Choroid plexus epithelial cell (primary cell): ENCODE measurements at places on chromosomes 7 and 10.

GRCh38 chr10:63300801-63301200, 165.0 kb downstream of the JMJD1C start:
- no peak for DNase-seq

- no peak for DNase-seq
These were observed 212.0 kb upstream of the IGFBP3 start for GRCh38 chr7:46133072-46133471.

- DNase-seq: peak; percentile 43
These were observed 21.1 kb downstream of the KLLN start for GRCh38 chr10:87842220-87842641.

DNA sequence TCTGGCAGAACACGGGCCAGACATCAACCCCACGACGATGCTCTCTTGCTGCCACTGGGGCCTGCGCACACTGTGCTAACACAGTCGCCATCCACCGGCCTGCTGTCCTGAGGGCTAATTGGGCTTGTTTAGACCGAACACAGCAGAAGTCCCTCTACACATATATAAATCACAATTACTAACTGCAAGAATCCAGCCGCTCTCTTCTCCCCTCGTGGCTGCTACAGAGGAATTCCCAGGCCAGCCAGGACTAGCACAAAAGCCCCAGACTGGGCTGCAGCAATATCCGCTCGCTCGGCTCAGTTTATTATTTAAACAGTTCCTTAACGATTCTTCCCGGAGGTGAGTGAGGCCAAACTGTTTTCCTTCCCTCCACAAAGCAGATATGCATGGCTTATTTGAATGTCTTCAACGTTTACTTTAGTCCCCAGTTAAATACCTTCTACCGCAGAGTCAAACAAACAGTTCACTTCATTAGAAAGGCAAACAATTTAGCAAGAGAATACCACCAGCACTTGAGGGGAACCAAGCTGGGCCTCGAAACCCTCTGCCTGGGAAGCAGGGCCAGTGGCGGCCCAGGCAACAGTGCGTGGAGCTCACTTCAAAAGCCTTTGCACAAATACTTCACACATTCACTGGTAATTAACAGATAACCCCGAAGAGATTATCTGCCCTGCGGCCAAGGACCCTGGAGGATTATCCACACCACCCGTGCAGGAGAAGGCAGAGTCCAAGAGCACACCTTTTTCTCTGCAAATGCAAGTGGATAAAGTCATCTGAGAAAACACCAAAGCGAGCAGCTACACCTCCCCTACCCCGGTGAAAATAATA, 145.3 kb downstream of the GLI3 start:
- DNase-seq: peak; percentile 57

GRCh38 chr7:31261341-31261740, 79.2 kb downstream of the NEUROD6 start:
- no peak for DNase-seq

DNA sequence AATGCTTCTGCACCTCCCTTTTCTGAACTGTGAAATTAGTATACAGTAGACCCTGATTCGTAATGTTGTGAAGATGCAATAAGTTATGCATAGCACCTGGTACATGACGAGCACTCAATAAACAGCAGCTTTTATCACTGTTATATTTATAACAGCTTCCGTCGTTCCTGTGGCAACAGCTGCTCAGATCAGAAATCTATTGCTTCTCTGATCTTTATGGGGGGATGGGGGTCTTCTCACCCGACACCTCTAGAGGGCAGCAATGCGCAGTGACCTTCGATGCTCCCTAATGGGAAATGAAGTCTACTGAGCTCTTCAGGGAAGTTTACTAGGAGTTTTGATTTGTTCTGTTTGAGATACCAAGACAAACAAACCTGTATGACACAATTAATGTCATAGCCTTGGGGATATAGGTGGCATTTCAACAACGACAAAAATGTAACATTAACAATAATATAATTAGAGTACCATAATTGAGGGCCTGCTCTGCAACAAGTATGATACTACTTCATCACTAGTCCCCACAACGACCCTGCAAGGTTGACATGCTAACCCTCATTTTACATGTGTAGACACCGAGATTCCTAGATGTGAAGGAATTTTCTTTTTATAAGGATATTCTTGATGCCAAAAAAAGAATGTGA, 289.6 kb downstream of the SFMBT2 start:
- peak; percentile 4 for DNase-seq

- no peak for DNase-seq
These were observed 34.1 kb downstream of the ELFN1 start for GRCh38 chr7:1703871-1704810.

DNA sequence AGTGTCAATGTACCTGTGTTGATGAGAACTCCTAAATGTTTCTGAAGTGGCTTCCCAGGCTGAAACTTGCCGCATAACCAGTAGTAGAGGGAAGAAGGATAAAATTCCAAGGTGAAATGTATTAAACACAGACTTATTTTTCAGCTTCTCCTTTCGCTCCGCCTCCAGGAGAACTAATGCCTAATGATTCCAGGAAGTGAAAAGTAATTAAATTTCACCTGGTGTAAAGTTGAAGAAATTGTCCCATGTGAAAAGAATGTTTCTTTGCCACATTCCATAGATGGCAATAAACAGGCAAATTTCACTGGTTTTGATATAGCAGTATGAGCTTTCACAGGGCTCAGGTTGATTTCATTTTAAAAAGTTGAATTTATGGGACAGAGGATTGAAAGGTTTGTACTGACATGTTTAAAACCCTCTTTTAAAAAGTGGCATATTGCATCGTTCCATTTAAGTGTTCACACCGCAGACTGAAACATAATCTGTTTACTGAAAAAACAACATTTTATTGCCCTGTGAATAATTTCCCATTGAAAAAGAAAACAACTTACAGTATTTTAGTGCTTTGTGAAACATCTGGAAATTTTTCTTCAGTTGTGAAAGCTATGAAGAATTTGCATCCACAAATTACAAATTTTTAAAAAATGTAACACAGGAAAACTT, 453.4 kb upstream of the NFE2L3 start:
- DNase-seq: no peak
